ENCODE measurements at places on chromosomes 4 and X. TPM values are rescaled to one million over a fixed set of nuclear protein-coding genes. Genes with fewer than 3 reads are reported as not detected.

- no peaks in the 10 kb centered on the region for H3K4me1 ChIP-seq
- no peaks in the 10 kb centered on the region for H3K36me3 ChIP-seq
Observed at GRCh38 chrX:6052111-6052745, 176.4 kb downstream of the NLGN4X start.

DNA sequence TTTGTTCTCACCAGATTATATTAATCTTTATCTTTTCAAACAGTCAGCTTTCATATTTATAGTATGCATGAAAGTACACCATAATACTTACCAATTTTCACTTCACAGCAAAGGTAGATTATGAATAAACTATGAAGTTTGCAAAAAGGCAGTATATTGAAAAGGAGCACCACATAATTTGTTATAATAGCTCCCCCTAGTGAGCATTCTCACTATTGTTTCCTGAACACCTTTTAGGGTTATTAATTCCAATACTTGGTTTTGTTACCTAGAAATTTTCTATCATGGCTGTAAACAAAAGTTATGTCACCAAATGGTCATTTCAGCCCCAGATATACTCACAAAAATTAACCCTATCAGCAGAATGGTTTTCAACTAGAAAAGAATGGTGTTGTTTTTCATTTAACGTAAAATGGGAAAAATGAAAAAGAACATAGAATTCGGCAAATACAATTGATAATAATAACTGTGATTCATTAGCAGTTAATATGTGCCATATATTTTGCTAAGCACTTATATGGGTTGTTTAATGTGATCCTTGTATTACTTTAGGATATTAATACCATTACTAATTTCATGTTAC is 30.2 kb upstream of the NKX6-1 start:
- no peak overlapping the region for H3K27ac ChIP-seq
- H3K4me1 ChIP-seq, result peaks cover 26% of the 10 kb centered on the region
- H3K27me3 ChIP-seq, result no peaks in the 10 kb centered on the region
- peak; percentile 65 for DNase-seq
- H3K4me3 ChIP-seq, result no peak overlapping the region
- H3K36me3 ChIP-seq, result no peaks in the 10 kb centered on the region

GRCh38 chrX:96386325-96386724 is 298.3 kb upstream of the DIAPH2 start:
- no peak overlapping the region for H3K27ac ChIP-seq
- H3K4me3 ChIP-seq, result no peak overlapping the region
- DNase-seq, result no peak
- no peaks in the 10 kb centered on the region for H3K27me3 ChIP-seq
- no peaks in the 10 kb centered on the region for H3K36me3 ChIP-seq
- no peaks in the 10 kb centered on the region for H3K4me1 ChIP-seq

GRCh38 chr4:186651624-186652023 is 72.0 kb downstream of the FAT1 start:
- H3K4me3 ChIP-seq, result no peak overlapping the region
- H3K4me1 ChIP-seq, result no peaks in the 10 kb centered on the region
- no peaks in the 10 kb centered on the region for H3K27me3 ChIP-seq

PHEX gene
- total RNA-seq, result 1.0 TPM

- H3K36me3 ChIP-seq, result no peaks in the 10 kb centered on the region
- H3K4me1 ChIP-seq, result 0 out of 2 replicates have a peak, but pooled peaks cover 6% of the 10 kb centered on the region
- H3K4me3 ChIP-seq, result no peak overlapping the region
Observed at GRCh38 chr4:152220201-152220666, 315.7 kb downstream of the FBXW7 start.

HSFX3 gene
- total RNA-seq, result not detected

GRCh38 chr4:6235901-6236640 is 33.6 kb upstream of the WFS1 start:
- no peak overlapping the region for H3K27ac ChIP-seq
- no peaks in the 10 kb centered on the region for H3K4me1 ChIP-seq

ART3 gene
- not detected for total RNA-seq

DNA sequence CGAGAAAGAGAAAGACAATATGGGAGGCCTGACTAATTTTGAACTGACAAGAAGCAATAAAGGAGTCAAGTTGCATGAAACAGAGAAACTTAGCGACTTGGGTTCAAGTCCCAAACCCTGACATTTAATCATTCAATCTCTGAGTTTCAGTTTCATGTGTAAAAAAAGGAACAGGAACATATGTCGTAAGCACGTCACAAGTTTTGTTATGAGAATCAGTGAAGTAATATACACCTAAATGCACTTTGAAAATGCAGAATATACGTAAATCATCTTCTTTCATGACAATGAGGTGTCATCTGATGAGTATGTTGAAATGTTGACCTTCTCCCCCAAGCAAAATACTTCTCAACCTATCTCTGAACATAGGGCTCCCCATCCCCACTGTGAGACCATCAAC is 10.4 kb downstream of the ACOT9 start:
- DNase-seq, result no peak
- H3K4me1 ChIP-seq, result no peaks in the 10 kb centered on the region
- H3K4me3 ChIP-seq, result no peak overlapping the region
- H3K27ac ChIP-seq, result no peak overlapping the region
- H3K36me3 ChIP-seq, result peaks cover 27% of the 10 kb centered on the region

TRIM60 gene
- total RNA-seq, result not detected

DNA sequence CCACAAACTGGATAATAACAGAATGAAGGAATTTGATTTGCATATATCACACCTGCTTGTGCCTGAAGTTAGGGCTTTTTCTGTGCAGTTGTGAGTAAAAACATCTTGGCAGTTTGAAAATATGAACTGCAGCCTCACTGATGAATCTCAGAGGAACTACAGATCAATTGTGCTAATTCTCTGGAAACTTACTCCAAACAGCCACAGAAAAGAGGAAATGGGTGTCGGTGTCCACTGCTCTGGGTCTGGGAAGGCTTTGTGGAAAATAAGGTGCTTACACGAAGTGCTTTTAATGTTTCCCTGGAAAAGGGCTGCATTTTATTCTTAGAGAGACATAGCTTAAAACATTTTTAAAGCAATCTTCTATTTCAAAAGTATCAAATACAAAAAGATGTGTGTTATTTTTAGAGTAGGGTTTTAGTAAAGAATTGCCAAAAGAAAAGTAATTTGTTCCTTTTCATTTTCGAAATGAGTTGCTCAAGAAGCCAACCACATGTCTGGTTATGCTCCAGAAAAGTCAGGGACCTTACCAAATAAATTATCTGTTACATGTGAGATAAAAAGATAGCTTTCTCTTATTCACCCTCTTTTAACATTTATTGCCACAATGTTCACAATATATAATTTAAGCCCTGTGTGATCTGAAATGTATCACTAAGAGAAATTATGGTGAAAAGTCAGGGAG is 240.1 kb downstream of the FRAS1 start:
- no peaks in the 10 kb centered on the region for H3K36me3 ChIP-seq
- H3K4me3 ChIP-seq, result no peak overlapping the region
- H3K27ac ChIP-seq, result no peak overlapping the region
- no peaks in the 10 kb centered on the region for H3K27me3 ChIP-seq
